ENCODE measurements at places on chromosomes 7 and 10. TPM values are rescaled to one million over a fixed set of nuclear protein-coding genes. Genes with fewer than 3 reads are reported as not detected.

- no peak for DNase-seq
These were observed 89.6 kb upstream of the SMIM30 start for GRCh38 chr7:113207931-113208330.

- DNase-seq, result no peak
These were observed 138.1 kb downstream of the ARHGAP22 start for GRCh38 chr10:48466611-48467240.

DNA sequence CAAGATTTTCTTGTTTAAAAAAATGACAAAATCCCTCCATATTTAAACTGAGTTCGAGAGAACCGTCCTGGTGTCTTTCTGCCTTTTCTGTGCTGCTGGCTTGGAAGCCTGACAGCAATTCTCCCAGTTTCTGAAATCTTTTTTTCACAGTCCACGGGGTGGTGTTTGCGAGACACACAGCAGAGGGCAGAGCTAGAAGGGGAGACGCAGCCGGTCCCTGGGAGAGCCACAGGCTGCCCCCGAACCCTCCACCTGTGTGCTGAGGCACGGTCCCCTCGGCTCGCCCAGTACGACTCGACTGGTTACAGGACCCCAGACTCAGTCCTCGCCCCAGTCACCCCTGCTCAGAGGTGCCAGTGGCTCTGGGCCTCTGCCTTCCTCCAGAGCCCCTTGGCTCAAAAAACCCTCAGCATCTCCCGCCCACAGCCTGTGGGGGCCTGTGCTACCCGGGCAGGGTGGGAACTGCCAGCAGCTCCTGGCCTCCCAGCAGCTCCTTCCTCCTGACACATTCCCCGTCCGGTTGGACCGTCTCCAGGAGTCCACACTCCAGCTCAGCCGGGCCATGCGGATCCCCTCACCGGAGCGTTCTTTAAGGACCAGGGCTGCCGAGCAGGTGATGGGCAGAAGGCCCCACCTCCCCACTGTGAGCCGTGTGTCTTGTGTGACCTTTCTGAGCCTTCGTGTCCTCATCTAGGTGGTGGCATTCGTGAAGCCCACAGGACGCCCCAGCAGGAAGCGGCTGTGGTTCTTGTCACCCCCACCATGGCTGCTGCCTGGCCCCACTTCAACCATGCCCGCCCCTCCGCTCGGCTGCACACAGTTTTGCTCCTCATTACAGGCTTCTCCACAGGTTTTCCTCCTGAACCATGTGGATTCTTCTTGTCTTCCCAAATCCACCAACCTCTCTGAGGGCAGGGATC lies 52.3 kb upstream of the EN2 start:
- DNase-seq, result no peak

DNA sequence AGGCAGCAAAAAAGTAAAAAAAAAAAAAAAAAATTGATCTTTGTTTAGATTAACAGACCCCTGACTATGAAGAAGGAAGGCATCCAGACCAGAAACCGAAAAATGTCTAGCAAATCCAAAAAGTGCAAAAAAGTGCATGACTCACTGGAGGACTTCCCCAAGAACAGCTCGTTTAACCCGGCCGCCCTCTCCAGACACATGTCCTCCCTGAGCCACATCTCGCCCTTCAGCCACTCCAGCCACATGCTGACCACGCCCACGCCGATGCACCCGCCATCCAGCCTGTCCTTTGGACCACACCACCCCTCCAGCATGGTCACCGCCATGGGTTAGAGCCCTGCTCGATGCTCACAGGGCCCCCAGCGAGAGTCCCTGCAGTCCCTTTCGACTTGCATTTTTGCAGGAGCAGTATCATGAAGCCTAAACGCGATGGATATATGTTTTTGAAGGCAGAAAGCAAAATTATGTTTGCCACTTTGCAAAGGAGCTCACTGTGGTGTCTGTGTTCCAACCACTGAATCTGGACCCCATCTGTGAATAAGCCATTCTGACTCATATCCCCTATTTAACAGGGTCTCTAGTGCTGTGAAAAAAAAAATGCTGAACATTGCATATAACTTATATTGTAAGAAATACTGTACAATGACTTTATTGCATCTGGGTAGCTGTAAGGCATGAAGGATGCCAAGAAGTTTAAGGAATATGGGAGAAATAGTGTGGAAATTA lies 19.4 kb downstream of the GATA3 start:
- DNase-seq, result no peak

The MYL10 gene
- not detected for total RNA-seq

- DNase-seq, result no peak
These were observed 402.9 kb upstream of the FOXK1 start for GRCh38 chr7:4279216-4279615.

GRCh38 chr7:16755397-16755796 lies 1.8 kb downstream of the TSPAN13 start:
- DNase-seq, result no peak

- peak; percentile 56 for DNase-seq
These were observed 669.1 kb downstream of the KCNMA1 start for GRCh38 chr10:76968483-76968882.

GRCh38 chr10:86250399-86250798 lies 116.2 kb downstream of the GRID1 start:
- DNase-seq, result no peak

GRCh38 chr7:134435161-134435920 lies 23.6 kb downstream of the AKR1B1 start:
- DNase-seq, result no peak

DNA sequence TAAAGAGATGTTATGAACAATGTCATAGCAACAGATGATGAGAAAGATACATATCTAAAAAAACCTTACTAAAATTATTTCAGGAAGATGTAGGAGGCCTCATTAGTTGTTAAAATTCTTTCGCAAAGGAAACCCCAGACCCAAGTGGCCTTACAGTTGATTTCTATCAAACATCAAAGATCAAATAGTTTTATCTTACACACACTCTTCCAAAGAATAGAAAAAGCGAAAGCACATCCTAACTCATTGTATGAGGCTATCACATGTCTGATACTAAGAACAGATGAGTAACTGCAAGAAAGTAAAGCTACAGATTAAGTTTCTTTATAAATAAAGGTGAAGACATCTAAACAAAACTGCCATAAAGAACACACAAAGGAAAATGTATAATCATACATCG lies 82.9 kb upstream of the GDF10 start:
- DNase-seq, result no peak

DNA sequence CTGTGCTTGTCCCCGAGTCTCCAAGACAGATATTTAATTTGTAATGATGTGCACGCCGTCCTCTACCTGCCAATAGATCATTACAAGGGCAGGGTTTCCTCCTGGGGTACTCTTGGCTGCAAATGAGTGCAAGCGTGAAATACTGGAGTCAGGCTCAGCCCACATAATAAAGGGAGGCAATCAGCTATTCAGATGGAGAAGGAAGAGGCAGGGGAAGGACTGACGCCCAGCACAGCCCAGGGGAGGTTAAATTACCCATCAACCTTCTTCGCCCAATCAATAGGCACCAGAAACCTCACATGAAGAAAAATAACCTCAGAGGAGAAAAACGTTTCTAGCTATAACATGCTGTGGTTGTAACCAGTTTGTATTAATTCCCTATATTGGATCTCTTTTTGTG lies 544.9 kb upstream of the ADARB2 start:
- DNase-seq, result no peak

DNA sequence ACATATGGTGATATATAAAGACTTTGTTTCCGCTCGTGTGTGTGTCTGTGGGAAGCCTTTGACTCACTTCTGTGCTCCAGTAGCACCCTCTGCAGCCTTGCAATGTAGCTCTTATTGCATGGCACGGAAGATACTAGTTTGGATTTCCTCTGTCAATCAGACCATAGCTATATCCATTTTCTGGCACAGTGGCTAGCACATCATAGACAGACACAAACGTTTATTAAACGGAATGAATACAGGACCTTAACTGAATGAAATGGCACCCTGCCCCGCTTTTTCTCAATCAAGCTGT lies 124.0 kb upstream of the PTPN20 start:
- no peak for DNase-seq

The OPN1SW gene
- not detected for total RNA-seq

The MYPN gene
- 1.8 TPM for total RNA-seq

DNA sequence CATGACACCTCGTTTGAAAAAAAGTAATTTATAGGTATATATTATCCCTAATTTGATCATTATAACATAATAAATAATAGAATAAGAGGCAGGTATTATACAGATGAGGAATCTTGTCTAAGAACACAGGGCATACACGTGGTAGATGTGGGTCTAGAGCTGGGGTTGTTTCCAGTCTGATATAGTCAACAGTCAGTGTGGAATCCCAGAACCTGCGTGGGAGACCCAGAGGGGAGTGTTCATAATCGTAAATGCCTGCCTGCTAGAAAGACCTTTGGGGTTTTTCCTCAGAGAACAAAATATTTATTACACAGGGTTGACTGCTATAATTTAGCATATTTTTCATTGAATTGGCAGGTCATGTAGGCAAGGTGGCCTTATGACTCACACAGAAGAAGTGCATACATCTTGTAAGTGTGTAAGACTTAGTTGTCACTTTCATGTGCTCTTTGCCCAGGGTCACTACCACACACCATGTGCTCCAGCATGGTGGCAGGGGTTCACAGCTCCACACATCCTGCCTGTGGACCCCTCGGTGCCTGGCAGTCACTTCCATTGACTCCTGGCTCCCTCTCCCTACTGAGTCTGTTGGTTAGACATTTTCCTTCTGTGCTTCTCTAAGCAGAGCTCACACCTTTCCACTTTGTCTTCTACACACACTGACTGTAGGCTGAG lies 94.9 kb upstream of the IKZF1 start:
- DNase-seq, result no peak

- no peak for DNase-seq
These were observed 24.6 kb downstream of the POM121L12 start for GRCh38 chr7:53060066-53060465.

- DNase-seq, result no peak
These were observed 1.7 kb upstream of the VENTX start for GRCh38 chr10:133235932-133236331.

GRCh38 chr7:33895025-33895804 lies 10.1 kb upstream of the BMPER start:
- DNase-seq, result peak; percentile 79

DNA sequence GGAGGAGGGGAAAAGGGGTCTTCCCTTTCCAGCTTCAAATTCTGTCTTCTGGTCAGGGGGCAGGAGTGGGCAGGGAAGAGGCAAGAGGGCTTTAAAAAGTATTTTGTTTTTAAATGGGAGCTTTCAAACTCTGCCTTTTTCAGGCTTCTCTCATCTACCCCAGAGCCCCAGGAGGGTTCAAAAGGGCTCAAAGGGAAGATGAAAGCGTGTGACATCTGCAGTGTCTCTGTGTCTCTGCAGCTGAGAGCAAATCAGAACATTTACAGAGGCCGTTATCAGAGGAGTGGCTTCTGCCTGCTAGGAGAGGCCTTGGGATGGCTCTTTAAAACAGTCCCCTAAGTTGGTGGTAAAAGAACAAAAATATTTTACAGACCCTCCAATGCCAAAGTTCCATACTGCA lies 30.3 kb downstream of the TRIM8 start:
- DNase-seq, result no peak

- peak; percentile 23 for DNase-seq
These were observed 46.1 kb downstream of the CAMK2B start for GRCh38 chr7:44279286-44279685.

DNA sequence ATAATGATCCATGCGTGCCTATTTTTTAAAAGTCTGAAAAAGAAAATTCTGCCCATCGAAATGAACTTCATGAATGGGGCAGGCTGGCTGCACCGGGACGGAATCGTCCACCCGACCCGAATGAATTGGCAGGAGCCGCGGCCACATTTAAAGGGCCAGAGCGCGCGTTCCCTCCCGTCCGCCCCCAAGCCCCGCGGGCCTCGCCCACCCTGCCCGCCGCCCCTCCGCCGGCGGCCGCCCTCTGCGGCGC lies 319 bp upstream of the GATA3 start:
- DNase-seq, result peak; percentile 13

The NYAP1 gene
- total RNA-seq, result 2.8 TPM

GRCh38 chr10:90458571-90458970 lies 399.3 kb downstream of the HTR7 start:
- DNase-seq, result no peak

- DNase-seq, result no peak
These were observed 187.8 kb downstream of the NPSR1 start for GRCh38 chr7:34845666-34846361.

GRCh38 chr7:100208911-100209408 lies 10.8 kb upstream of the PVRIG start:
- DNase-seq, result peak; percentile 43

DNA sequence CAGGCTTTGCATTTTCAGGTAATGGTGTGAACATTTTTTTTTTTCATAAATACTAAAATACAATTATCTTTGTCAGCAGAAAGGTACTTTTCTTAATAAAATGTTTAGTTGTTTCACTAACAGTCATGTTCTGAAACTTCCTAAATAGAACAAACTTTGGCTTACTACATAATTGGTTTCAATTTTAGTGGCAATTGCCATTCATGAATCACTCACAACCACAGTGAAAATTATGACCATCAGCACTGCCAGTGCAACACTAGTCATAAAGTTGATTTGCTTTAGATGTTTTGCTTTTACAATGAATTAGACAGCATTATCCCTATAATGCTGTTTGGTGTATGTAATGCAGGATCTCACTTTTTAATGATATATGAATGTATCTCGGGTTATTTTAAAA lies 297.6 kb upstream of the PLXDC2 start:
- DNase-seq, result no peak

DNA sequence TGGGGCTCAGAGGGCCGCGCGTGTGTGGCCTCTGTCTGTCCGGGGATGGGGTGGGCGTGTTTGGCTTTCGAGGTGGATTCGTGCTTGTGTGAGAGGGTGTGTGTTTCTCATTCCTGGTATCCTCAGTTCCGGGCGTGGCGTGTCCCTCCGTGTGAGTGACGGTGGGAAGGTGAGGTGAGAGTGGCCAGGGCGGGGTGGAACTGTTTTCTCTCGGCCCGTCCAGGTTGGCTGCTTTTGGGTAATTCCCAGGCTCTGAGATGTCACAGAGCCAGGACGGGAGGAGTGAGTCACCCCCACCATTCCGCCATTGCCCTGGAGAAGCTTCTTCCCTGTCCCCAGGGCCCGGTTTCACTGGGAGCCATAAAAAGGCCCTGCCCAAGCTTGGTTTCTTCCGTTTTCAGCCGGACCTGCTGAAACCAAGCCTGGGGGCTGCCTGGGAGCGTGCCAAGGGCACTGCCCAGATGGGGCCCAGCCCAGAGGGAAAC lies 21.3 kb upstream of the CLDN4 start:
- DNase-seq, result peak; percentile 88

- peak; percentile 31 for DNase-seq
These were observed 74.5 kb downstream of the DIP2C start for GRCh38 chr10:614790-615582.

- peak; percentile 12 for DNase-seq
These were observed 3.5 kb downstream of the MGAM start for GRCh38 chr7:141999058-141999623.

GRCh38 chr10:54559498-54559897 lies 241.5 kb downstream of the PCDH15 start:
- DNase-seq, result no peak

DNA sequence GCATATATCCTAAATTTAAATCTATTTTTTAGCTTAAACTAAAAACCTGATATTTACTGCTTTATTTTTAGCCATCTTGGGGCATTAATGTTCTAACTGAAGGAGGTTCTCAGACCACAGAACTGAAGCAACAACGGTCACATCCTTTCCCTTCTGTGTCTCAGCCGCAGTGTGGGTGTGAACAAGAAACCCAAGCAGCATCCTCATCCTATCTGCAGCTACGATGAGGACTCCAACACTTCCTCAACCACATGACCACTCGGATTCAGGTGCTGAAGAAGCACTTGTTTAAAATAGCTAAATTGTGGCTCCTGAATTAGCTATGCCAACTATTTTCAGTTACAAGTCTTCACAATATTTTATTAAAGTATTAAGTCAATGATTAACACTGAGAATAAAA lies 5.3 kb downstream of the ESYT2 start:
- no peak for DNase-seq

The TAS2R3 gene
- 1.8 TPM for total RNA-seq

GRCh38 chr7:36522453-36523007 lies 132.9 kb downstream of the ANLN start:
- DNase-seq, result no peak
